ENCODE measurements at places on chromosomes 16 and 17. TPM values are rescaled to one million over a fixed set of nuclear protein-coding genes. Genes with fewer than 3 reads are reported as not detected.

CCL17 gene
- not detected for total RNA-seq

GRAP gene
- 4.6 TPM for total RNA-seq

HOXB3 gene
- 10.8 TPM for total RNA-seq

GPATCH8 gene
- total RNA-seq: 55.1 TPM

- DNase-seq: no peak
- no peaks in the 10 kb centered on the region for H3K4me1 ChIP-seq
- no peak overlapping the region for H3K27ac ChIP-seq
- no peaks in the 10 kb centered on the region for H3K36me3 ChIP-seq
- H3K4me3 ChIP-seq: no peak overlapping the region
- H3K27me3 ChIP-seq: no peaks in the 10 kb centered on the region
Measured at GRCh38 chr17:13323990-13324389, 277.7 kb downstream of the HS3ST3A1 start.

DNA sequence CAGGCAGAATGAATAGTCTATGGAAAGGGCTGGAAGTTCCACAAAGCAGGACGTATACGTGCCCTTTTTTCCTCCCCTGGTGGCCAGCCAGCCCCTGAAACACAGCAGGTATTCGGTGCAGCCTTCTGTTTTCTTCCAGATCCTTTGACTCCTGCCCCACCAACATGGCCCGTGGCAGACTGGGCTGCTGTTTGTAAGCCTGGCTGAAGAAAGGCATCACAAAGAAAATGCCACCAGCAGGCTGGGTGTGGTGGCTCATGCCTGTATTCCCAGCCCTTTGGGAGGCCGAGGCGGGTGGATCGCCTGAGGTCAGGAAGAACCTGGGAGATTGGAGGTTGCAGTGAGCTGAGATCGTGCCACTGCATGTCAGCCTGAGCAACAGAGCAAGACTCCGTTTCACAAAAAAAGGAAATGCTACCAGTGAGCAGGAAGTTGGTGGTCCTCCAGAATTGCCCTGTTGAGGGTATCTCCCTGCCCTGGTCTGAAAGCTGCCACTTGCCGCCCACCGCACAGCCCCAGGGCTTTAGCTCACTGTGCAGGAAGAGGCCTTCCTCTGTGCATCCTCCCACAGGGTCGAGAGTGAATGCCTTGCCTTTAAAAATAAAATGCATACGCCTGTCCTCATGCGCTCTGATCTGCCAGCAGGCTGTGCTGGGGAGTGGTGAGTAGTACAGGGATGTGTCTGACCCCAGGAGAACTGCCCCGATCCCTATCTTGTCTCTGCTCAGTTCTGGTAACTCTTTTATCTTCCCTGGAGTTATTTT, 587.7 kb downstream of the MAF start:
- H3K4me1 ChIP-seq: no peaks in the 10 kb centered on the region
- no peaks in the 10 kb centered on the region for H3K27me3 ChIP-seq
- no peak for DNase-seq
- H3K4me3 ChIP-seq: no peak overlapping the region

GRCh38 chr17:30352240-30352814, 18.5 kb upstream of the TMIGD1 start:
- no peaks in the 10 kb centered on the region for H3K36me3 ChIP-seq
- no peak overlapping the region for H3K27ac ChIP-seq
- no peak for DNase-seq
- no peaks in the 10 kb centered on the region for H3K27me3 ChIP-seq

DNA sequence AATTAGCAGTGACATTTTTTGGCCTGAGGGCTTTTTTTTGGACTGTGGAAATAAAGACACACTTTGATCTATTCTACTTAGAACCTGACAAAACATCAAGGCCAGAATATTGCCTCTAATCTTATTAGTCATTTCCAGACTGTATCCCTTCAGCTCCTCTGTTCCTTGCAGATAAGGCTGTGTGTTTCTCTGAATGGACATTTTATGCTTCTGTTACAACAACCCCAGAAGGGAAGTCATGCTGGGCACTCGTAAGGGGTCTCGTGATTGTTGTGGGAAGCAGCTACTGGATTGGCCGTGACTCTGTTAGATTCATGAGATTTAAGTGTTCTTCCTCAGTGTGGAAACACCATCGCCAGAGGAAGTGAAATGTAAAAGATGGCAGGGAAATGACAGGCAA, 31.6 kb upstream of the HS3ST2 start:
- H3K4me1 ChIP-seq: no peaks in the 10 kb centered on the region
- DNase-seq: no peak
- no peak overlapping the region for H3K4me3 ChIP-seq
- no peaks in the 10 kb centered on the region for H3K27me3 ChIP-seq
- H3K27ac ChIP-seq: no peak overlapping the region

- H3K27ac ChIP-seq: no peak overlapping the region
- H3K4me3 ChIP-seq: no peak overlapping the region
Measured at GRCh38 chr17:58040386-58040785, 33.3 kb upstream of the SRSF1 start.

DNA sequence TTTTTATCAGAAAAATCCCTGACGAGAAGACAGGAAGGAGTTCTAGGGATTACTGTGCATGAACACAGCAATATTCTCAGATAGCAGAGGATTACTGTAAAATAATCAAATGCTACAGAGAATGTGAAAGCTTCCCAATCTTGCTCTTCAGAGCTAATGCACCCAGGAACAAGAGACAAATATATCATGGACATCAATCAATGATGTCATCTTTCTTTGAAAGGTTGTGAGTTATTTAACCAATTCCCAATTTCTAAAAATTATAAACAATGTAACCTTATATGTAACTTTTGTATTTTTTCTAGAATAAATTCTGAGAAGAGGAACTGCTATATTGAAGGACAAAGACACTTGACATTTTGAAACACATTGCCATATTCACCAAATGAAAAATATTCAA, 46.5 kb downstream of the BRD7 start:
- no peak overlapping the region for H3K4me3 ChIP-seq
- H3K27me3 ChIP-seq: no peaks in the 10 kb centered on the region
- DNase-seq: no peak
- H3K36me3 ChIP-seq: peaks cover 86% of the 10 kb centered on the region

GRCh38 chr17:68291836-68292688, 767 bp downstream of the ARSG start:
- H3K4me1 ChIP-seq: peaks cover 34% of the 10 kb centered on the region
- peak overlapping the region; percentile 79 for H3K27ac ChIP-seq
- no peaks in the 10 kb centered on the region for H3K27me3 ChIP-seq
- peak; percentile 51 for DNase-seq
- peak overlapping the region; percentile 60 for H3K4me3 ChIP-seq
- H3K36me3 ChIP-seq: no peaks in the 10 kb centered on the region

DNA sequence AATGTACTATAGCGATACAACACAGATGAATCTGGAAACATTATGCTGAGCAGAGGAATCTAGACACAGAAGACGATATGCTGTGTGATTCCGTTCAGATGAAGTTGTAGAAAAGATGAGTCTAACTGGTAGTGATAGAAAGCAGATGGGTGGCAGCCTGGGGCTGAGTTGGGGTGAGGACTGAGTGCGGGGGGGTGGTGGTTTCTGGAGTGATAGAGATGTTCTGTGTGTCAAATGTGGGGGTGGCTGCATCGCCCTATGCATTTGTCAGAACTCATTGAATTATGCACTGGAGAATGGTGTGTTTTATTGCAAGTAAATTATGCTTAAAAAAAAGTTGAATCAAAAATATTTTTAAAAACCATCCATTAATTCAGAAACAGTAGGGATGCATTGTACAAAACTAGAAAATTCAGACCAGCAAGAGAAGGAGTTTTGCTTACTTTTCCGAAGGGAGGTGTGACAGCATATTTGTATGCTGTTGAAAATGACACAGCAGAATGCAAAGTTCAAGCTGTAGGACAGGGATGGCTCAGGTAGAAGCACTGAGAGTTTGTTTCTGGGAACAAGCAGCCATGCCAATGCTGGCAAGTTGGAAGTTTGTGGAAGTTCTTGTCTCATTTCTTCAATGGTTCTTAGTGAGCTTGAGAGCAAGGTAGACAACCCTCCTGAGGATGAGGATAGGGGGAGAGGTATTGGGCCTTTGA, 13.0 kb upstream of the DRG2 start:
- H3K36me3 ChIP-seq: no peaks in the 10 kb centered on the region
- no peak overlapping the region for H3K4me3 ChIP-seq
- H3K27me3 ChIP-seq: no peaks in the 10 kb centered on the region
- no peaks in the 10 kb centered on the region for H3K4me1 ChIP-seq

GRCh38 chr16:82313754-82314153, 143.7 kb upstream of the MPHOSPH6 start:
- H3K36me3 ChIP-seq: no peaks in the 10 kb centered on the region
- H3K4me1 ChIP-seq: no peaks in the 10 kb centered on the region
- H3K4me3 ChIP-seq: no peak overlapping the region
- no peak for DNase-seq
- H3K27ac ChIP-seq: no peak overlapping the region
- no peaks in the 10 kb centered on the region for H3K27me3 ChIP-seq

GRCh38 chr17:64256913-64257807, 5.9 kb downstream of the TEX2 start:
- H3K27me3 ChIP-seq: no peaks in the 10 kb centered on the region
- no peaks in the 10 kb centered on the region for H3K4me1 ChIP-seq
- no peak overlapping the region for H3K27ac ChIP-seq
- H3K36me3 ChIP-seq: no peaks in the 10 kb centered on the region

DNA sequence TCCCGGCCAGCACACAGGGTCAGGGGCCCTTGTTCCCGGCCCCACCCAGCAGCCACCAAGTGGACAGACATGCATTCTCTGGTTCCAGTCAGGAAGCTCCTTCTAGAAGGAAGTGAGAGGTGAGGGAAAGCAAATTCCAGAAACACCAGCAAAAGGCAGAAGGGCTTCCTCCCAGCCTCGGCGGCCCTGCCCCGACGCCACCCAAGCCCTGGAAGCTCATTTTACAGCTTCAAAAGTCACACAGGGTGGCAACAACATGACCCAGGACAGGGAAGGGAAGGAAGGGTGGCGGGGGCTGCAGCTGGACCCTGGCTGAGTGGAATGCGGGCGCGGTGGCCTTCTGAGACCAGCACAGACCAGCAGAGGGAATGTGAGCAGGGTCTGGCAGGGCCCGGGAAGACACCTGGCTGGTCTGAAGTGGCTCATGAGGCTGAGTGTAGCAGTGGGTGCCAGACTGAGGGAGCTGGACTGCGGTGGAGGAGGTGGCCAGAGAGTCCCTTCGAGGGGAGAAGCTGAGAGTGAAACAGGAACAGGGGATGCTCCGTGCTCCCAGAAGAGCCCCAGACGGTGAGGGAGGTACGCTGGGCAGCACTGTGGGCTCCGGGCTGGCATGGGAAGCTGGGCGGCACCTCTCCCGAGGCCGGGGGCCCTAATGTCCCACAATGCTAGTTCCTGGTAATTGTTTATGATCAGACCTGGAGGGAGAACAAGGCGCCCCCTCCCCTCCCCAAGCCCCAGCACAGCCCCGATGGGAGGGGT, 1.9 kb upstream of the UNC13D start:
- no peaks in the 10 kb centered on the region for H3K27me3 ChIP-seq
- DNase-seq: no peak
- peaks cover 69% of the 10 kb centered on the region for H3K4me1 ChIP-seq
- peaks cover 48% of the 10 kb centered on the region for H3K36me3 ChIP-seq

DNA sequence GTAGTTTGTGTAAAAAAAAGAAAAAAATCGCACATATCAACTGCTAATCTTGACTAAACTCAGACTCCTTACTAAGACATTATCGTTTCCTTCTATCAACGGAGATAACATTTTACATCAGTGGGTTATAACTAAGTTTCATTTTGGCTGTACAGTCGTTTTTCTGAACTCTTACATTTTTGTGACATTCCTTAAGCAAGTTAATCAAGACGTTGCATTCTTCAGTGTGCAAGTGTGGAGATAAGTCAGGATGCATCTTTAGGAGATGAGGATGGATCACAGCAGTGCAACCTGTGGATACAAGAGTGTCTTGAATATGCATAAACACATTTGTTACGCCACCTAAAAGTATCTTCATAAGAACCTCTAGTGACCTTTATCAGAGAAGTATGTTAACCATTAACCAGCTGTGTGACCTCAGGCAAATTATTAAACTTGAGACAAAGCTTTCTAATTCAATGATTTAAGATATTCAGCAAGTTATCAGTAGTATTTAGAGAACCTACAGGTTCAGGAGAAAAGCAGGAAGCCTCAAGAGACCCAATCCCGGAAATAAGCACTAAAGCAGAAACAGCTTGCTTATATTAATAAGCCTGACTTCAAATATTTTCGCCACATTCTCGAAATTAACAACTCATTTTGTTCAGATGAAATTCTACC, 9.4 kb downstream of the CMC2 start:
- no peak overlapping the region for H3K4me3 ChIP-seq
- no peak for DNase-seq
- no peaks in the 10 kb centered on the region for H3K27me3 ChIP-seq
- no peaks in the 10 kb centered on the region for H3K4me1 ChIP-seq

DNA sequence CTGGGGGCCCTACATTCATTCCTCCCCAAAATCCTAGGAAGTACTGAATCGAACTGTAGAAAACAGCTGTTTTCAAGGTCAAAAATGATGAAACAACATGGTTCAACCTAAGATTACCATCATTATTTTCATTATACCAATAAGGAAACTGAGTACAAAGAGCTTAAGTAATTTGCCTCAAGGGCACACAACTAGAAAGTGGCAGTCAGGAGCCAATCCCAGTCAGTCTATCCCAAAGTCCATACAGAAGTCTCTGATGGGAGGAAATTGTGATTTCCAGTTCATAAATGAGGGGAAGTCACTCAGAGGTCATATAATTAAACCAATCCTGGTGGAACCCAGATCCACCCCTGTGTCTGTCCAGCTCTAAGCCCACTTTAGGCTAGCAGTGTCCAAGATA, 8.4 kb downstream of the LPO start:
- H3K27me3 ChIP-seq: no peaks in the 10 kb centered on the region
- H3K4me3 ChIP-seq: no peak overlapping the region
- H3K36me3 ChIP-seq: no peaks in the 10 kb centered on the region
- no peaks in the 10 kb centered on the region for H3K4me1 ChIP-seq

DNA sequence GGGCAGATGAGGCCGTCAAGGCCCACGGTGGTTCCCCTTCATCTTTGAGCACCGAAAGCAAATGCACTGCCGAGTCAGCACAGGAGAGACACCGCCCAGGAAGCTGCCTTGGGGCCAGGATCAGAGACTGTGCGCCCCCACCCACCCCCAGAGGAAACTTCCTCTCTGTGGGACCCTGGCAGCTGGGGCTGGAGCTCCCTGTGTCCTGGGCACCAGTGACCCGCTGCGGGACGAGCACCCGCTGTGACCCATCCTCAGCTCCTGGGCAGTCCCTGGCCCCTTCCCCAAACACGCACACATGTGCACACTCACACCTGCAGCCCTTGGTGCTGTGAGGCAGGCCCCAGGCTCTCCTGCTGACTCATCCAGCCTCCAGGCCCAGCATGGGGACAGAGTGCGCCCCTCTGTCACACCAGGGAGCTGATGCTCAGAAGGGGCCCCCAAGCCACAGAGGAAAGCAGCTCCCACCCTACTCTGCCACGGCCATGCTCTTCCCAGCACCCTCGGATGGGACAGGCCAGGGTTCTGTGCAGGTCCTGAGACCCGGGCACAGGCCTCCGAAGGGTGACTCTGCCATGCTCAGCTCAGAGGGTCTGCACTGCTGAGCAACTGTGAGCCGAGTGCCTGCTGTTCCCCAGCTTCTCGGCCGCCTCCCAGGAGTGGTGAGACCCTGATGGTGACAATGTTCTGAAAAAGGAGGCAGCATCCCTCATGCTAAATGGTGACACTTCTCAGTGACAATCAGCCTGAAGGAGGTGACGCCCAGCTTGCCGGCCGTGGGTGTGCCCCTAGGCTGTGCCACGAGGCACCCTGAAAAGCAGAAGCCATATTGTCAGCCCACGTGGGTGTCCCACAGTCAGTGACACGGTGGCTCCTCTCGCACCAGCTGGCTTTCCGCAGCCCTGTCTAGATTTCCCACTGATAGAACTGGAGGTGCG, 3.6 kb downstream of the PIEZO1 start:
- H3K4me1 ChIP-seq: peaks cover 59% of the 10 kb centered on the region
- no peaks in the 10 kb centered on the region for H3K36me3 ChIP-seq
- H3K27me3 ChIP-seq: no peaks in the 10 kb centered on the region
- DNase-seq: no peak
- H3K27ac ChIP-seq: no peak overlapping the region
